ENCODE measurements at places on chromosomes 2 and 18. TPM values are rescaled to one million over a fixed set of nuclear protein-coding genes. Genes with fewer than 3 reads are reported as not detected.

The SOWAHC gene
- total RNA-seq, result 16.3 TPM

The SGPP2 gene
- not detected for total RNA-seq

The MALL gene
- 18.1 TPM for total RNA-seq

The NDC80 gene
- 17.2 TPM for total RNA-seq

The TNFRSF11A gene
- 0.25 TPM for total RNA-seq

The SLC35F5 gene
- 140 TPM for total RNA-seq

Data from uterine smooth muscle cell (primary cell).